ENCODE measurements at places on chromosomes 16 and 17. TPM values are rescaled to one million over a fixed set of nuclear protein-coding genes. Genes with fewer than 3 reads are reported as not detected.
A peak's percentile ranks its signal among the peaks of the same experiment; 100 is the strongest.

GRCh38 chr16:9112166-9112843 is 20.9 kb downstream of the HAPSTR1 start:
- peak; percentile 29 for DNase-seq

- no peak for DNase-seq
Measured at GRCh38 chr16:49514073-49514980, 140.7 kb downstream of the C16orf78 start.

DNA sequence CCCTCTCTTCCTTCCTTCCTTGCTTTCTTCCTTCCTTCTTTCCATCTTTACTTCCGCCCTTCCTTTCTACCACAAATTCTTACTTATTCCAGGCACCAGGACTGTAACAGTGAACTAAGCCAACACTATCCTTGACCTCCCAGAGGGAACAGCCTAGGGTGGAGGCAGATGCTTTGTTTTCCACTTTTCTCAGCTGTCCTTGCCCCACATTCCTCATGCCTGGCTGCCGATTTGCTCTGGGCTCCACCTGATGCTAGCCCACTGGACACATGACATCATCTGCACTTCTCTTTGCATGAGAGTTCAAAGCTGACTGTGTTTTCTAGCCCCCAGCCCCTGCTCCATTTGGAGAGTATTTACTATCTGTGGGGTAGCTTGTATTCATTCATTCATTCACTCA is 283.0 kb downstream of the MAF start:
- no peak for DNase-seq

- DNase-seq = no peak
Measured at GRCh38 chr16:29852654-29853053, 10.4 kb downstream of the CDIPT start.

GRCh38 chr16:80288616-80289015 is 252.2 kb upstream of the DYNLRB2 start:
- DNase-seq = no peak

- DNase-seq = no peak
Measured at GRCh38 chr16:89748921-89749320, 27.6 kb downstream of the ZNF276 start.

DNA sequence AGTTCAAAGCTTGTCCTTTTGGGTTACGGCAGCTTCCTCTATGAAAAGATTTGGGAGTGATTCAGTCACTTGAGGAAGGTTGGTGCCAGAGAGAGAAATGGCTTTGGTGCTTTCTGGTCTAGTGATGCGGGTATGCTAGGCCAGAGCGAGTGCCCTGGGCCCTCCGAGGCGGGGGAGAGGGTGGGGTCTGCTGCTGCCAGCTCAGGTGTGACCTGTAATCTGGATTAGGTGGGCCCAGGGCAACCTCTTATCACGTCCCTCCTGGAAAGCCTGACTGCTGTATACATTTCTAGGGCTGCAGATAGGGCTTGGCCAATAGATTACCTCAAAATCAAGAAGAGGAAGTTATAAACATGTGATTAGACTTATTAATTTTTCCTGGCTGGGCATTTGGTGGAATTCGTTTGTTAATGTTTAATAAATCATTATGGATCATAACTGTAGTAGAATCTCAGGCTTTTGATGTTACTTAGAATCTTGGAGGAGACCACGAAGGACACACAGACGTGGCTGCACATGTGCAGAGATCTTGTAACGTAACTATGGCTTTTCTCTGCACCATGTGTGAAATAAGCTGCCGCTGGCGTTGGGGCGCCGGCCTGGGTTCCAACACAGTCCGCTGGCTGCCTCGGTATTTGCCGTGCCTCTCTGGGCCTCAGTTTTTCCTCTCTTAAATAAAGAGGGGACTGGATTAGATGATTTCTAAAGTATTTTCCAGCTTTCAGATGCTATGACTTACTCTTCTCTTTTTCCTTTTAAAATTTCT is 1.2 kb downstream of the IRF8 start:
- DNase-seq = no peak

DNA sequence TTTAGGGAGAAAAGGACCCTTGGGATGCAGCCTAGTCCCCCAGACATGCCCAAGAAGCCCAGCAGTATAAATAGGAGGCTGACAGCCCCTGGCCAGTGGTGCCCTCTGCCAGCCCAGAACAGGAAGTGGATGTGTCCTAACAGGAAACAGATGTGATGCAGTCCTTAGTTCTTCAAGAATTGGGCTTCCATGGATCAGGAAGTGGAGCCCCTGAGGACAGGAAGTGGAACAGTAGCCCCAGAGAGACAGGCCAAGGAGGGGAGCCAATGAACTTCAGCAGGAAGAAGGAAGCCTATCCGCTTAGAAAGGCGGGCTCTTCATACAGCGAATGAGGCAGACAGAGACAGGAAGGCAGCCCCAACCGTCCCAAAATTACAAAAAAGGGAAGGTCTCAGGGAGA is 7.2 kb downstream of the CTF1 start:
- no peak for DNase-seq

- peak; percentile 16 for DNase-seq
Measured at GRCh38 chr17:35870906-35871819, 2.5 kb upstream of the HEATR9 start.

GRCh38 chr17:39643271-39643670 is 6.3 kb downstream of the STARD3 start:
- no peak for DNase-seq

GRCh38 chr17:60601447-60602384 is 1.7 kb downstream of the PPM1D start:
- peak; percentile 81 for DNase-seq

DNA sequence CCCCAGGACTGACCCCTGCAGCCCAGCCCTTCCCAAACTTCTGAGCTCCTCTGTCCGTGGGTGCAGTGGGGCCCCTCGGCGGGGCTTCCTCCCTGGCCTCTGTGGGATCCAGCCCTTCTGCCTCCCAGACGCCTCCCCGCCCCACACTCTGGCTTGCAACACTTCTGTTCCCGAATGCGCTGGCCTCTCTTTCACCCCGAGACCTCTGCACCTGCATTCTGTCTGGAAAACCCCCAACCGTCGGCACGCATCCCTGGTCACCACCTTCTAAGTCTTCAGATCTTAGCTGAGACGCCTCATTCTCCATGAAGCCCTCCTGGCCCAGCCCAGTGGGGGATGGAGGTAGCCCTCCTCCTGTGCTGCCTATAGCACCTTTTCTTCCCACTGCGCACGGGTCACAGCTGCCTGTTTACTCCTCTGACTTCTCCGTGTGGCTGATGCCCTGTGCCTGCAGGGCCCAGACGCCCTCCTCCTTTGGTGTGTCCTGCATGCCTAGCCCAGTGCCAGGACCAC is 26.4 kb downstream of the TMEM235 start:
- DNase-seq = no peak

DNA sequence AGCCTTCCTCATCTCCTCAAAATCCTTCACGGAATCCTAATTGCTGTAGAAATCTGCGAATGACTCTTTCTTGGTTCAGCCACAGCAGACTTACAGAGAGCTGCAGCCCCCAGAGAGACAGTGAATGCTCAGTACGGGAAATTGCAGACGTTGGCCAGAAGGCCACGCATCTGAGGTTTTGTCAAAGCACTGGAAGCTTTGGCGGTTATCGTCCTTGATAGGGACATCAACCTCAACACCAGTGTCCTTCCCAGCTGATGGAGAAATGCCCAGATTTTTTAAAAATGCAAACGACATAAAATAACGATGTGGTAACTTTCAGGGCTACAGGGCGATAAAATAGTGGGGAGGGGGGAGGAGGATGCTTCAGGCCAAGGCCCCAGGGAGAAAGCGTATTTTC is 166.6 kb upstream of the CIBAR2 start:
- no peak for DNase-seq

- DNase-seq = peak; percentile 30
Measured at GRCh38 chr16:70432723-70433457, 6.0 kb downstream of the ST3GAL2 start.

DNA sequence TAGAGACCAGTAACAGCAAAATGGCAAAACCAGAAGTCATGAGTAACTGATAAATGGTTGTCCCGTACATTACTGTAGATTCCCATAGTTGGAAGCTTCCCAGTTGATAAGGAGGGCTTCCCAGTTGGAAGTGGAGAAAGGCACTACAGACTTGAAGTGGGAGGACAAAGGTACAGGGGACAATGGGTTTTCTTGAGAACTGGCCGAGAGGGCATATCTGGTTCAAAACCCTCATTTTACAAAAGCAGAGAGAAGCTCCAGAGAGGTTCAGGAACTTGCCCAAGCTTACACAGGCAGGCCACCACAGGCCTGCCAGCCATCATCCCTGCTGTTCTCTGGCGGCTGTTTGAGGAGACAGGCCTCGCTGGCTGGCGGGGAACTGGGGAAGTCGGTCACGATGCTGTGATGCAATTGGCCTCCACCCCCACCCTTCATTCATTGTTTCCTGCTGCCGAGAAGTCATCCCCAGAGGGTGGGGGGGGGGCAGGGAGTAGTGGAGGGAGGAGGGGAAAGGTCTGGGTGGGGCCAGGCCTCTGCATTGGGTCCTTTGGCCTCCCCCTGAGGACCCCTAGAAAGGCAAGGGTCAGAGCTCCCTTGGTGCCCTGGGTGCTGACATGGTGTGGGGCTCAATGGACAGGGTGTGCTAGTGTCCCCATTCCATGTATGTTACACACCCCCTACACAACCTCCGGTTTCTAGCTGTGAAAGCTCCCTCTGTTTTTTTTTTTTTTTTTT is 3.0 kb downstream of the UBALD2 start:
- DNase-seq = no peak

DNA sequence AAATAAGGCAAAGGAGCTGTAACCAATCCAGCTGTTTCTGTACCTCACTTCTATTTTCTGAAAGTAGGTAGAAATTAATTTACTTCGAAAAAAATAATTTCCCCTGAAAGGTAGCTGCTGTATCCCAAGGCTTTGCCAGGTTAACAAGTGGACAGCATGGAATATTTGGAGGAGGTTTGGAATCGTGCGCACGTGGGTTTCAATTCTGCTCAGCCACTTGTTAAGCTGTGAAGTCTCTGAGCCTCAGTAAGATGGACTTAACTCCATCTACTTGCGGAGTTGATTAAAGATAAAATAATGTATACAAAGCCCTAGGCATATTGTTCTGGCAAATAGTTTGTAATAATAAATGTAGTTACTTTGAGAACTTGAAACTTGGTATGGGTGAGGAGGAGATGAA is 57.4 kb upstream of the LGALS9 start:
- no peak for DNase-seq

- DNase-seq = no peak
Measured at GRCh38 chr16:10608687-10609401, 28.4 kb upstream of the EMP2 start.

DNA sequence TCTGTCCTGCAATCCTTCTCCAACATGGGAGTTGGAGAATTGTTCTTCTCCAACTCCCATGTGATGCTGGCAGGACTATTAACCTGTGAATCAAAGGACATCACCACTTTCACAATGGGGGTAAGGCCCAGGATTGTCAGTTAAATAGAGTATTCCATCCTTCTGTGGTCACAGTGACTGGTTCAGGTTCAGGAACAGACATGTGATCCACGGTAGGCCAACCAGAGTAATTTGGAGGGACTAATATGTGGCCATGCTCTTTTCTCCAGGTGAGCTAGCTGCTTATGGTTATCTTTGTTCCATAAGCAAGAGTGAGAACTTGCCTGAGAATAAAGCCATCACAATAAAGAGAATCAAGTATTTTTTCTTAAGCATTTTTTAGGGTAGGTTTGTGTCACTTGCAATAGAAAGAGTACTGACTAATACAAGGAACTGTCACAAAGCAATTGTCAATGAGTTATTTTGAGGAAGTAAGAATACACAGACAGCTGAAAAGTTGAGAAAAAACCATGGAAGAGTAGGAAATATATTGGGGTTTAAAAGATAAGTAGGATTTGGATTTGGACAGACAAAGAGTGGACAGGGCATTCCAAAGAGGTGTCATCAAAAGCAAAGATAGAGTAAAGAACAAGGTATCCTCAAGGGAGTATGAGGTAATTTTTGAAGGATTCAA is 63.4 kb downstream of the BRIP1 start:
- DNase-seq = no peak

DNA sequence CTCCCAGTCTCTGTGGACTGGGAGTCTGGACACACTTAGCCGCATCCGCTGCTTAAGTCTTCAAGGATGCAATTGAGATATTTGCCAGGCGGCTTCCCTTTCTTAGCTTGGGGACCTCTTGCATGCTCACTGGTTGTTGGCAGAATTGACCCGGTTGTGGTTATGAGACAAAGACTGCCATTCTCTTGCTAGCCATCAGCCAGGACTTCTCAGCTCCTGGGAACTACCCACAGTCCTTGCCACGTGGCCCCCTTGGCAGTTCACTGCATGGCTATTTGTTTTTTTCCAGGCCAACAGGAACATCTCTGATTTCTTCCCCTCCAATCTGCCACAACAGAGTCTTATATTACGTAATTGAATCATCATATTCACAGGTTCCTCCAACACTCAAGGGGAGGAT is 25.5 kb downstream of the CACNG4 start:
- DNase-seq = no peak

- no peak for DNase-seq
Measured at GRCh38 chr16:19011169-19011731, 27.5 kb downstream of the TMC7 start.

- no peak for DNase-seq
Measured at GRCh38 chr16:63672493-63672892, 1449.4 kb downstream of the CDH11 start.

- DNase-seq = peak; percentile 81
Measured at GRCh38 chr17:56319531-56319930, 166.3 kb downstream of the ANKFN1 start.

- no peak for DNase-seq
Measured at GRCh38 chr16:25699069-25699468, 7.3 kb downstream of the HS3ST4 start.

- no peak for DNase-seq
Measured at GRCh38 chr16:6124136-6124535, 1026.5 kb upstream of the EEF2KMT start.

DNA sequence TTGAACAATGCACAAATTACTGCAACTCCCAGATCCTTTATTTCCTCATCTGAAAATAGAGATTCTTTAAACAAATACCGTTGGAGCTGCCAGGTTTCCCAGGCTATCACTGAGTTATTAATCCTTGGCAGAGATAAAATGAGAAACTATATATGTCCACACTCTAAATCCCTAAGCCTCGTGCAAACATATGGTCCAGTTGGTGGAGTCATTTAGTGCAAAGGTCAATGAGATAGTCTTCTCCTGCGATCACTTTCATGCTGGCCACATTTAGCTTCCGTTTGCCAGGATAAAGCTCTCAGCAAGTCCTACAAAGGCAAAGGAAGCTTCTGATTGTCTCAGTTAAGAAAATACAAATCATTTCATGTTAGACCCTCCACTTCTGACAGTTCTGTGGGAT is 11.0 kb downstream of the GRIN2A start:
- no peak for DNase-seq

- no peak for DNase-seq
Measured at GRCh38 chr17:9360677-9361081, 214.9 kb downstream of the STX8 start.

Gene KRT222
- total RNA-seq = not detected

Gene ESRP2
- 104 TPM for total RNA-seq

Gene KRT31
- not detected for total RNA-seq

Gene HYDIN
- total RNA-seq = 0.46 TPM

Gene CAMKK1
- total RNA-seq = 6.2 TPM

Gene GRAPL
- total RNA-seq = not detected

Gene PRSS53
- 3.7 TPM for total RNA-seq

Gene GAS2L2
- 0.52 TPM for total RNA-seq

Gene SDK2
- not detected for total RNA-seq

Gene GPR179
- total RNA-seq = 0.13 TPM

Gene CLEC18C
- 0.33 TPM for total RNA-seq

Gene PIRT
- total RNA-seq = not detected

Gene ABCC12
- not detected for total RNA-seq

Gene OR4D1
- not detected for total RNA-seq

Gene SLC4A1
- not detected for total RNA-seq

Data from HT-29 (cell line).